ENCODE measurements at places on chromosomes 12 and 14.

GRCh38 chr14:100775351-100775830 is 48.7 kb downstream of the DLK1 start:
- no peak for DNase-seq

DNA sequence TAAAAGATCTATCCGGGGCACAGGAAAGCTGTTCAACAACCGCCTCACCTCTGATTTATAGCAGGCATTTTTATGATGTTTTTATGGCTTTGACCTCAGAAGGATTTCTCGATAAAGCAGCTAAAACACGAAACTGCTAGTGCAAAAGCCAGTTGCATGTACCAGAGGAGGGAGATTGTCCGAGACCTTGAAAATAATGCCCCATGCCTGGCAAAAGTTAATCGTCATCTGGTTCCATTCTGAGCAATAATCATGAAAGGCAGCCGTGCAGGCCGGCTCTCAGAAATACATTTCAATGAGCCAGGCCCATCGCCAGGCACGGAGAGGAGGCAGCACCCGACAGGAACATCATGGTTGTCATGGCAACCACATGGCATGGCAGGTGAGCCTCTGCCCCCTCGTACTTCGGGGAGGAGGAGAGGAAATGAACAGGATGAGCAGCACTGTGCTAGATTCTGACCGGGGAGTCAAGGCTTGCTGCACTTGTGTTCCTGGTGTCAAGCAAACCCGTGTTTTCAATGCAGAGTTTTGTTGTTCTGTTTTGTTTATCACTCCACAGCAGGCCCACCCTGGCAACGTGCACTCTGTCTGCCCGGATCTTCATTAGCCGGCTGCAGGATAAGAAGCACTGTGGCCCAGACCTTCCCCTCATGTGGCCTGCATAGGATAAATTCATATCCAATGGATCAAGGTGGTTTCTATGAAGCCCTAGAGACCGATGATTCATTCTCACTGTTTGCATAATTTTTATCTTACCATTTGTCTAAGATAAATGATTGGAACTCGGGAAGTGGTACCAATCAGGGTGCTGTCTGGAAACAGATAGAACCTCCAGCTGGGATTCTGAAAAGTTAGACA is 160.2 kb downstream of the RIMBP2 start:
- no peak for DNase-seq

GRCh38 chr14:96167224-96168148 is 37.2 kb upstream of the BDKRB2 start:
- DNase-seq = no peak

DNA sequence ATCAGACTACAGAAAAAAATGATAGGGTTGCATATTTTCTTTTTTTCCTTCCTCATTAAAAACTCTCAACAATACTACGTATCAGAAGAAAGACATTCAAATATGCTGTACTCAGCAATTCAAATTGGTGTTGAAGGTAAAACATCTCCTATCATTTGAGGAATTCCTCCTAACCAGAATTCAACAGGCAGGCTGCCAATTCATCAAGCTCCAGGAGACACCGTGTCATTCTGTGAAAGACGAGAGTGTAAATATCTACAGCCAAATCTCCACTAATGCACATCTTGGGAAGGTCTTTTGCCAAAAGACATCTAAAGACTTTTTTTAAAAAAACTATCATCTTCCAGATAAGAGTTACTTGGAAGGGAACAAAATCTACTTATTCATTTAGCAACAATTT is 26.6 kb downstream of the NT5DC3 start:
- no peak for DNase-seq

DNA sequence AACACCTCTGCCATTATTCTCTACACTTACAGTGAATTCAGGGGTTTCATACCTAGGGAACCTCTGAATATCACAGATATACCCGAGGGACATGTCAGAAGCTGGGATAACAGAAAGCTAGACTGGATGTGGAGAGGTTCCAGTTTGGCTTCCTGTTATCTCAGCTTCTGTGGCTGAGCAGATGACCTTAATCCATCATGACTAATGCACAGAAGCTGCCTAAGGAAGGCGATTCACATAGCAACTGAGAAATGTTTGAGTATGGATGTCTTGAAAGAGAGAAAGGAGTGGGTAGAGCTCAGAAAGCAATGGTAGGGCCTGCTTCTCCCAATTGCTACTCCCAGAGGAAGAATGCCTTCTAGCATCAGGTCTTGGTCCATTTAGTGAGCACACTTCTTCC is 187.6 kb downstream of the RMST start:
- no peak for DNase-seq
